ENCODE measurements at places on chromosomes 4 and X. TPM values are rescaled to one million over a fixed set of nuclear protein-coding genes. Genes with fewer than 3 reads are reported as not detected.

DNA sequence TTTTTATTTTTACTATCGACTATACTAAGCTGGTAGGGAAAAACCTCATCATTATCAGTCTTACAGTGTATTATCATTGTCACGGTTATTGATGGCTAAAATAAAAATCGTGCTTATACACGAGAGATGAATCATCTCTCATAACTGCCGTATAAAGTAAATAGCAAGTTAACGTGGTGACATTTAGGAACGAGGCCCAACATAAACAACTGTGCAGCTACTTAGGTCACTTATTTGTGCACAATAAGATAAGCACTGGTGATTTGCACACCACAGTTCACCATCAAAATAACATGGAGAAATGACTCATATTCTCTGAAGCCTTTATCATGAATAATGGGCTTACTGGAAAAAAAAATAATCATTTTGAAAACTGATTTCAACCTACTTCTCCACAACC lies 482.0 kb upstream of the TENM3 start:
- no peak overlapping the region for H3K4me3 ChIP-seq
- H3K27me3 ChIP-seq: no peaks in the 10 kb centered on the region
- H3K27ac ChIP-seq: no peak overlapping the region
- DNase-seq: no peak

DNA sequence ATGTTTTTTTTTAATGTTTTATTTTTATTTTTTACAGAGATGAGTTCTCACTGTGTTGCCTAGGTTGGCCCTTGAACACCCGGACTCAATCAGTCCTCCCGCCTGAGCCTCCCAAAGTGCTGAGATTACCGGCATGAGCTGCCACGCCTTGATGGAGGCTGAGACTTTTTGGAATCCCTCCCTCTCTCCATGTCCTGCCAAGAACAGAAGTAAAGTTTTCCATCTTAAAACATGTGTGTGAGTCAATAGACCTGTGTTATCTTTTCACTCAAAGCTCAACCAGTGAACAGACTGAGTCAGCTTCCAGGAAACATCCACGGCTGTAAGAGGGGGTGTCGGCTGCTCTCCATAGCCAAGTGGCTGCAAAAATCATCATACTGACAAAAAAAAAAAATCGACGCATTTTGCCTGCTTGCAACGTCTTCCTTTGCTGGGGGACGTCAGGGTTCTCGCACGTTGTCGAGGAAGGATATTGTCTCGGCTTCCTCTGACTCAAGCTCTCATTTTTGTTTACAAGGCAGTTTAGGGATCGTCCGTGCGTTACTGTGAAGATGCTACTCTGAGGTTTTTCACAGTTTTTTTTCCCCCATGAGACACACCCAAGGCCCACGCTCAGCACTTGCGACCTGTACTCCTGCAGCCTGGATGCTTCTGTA lies 10.0 kb upstream of the ASMTL start:
- peaks cover 27% of the 10 kb centered on the region for H3K4me1 ChIP-seq
- H3K27ac ChIP-seq: no peak overlapping the region
- no peaks in the 10 kb centered on the region for H3K27me3 ChIP-seq
- DNase-seq: peak; percentile 61

DNA sequence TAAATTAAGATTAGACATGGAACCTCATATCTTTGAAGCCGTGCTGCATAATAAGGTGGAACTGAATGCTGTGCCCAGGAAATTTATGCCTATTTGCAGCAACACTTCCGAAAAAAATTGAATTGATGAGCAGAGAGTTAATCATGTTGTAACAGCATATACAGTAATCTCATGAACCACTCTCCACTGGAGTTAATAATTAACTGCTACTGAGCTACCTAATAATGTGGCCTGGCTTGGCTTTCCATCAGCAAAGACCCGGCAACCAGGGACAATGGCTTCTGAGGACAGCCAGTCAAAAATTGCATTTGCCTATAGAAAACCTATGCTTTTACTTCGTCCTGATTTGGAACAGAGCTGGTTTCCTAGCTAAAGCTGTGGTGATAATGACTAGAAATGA lies 63.8 kb upstream of the GATB start:
- H3K27ac ChIP-seq: no peak overlapping the region
- H3K36me3 ChIP-seq: no peaks in the 10 kb centered on the region
- no peak for DNase-seq
- no peak overlapping the region for H3K4me3 ChIP-seq

ADGRL3 gene
- not detected for total RNA-seq
